ENCODE measurements at places on chromosomes 6 and 20. TPM values are rescaled to one million over a fixed set of nuclear protein-coding genes. Genes with fewer than 3 reads are reported as not detected.

Gene MCCD1
- not detected for total RNA-seq

Gene PNLDC1
- 0.39 TPM for total RNA-seq

Gene CGA
- total RNA-seq, result not detected

Gene DNAH8
- total RNA-seq, result 0.11 TPM

- H3K4me1 ChIP-seq, result peaks cover 7% of the 10 kb centered on the region
- no peak for DNase-seq
- H3K4me3 ChIP-seq, result no peak overlapping the region
- H3K27me3 ChIP-seq, result no peaks in the 10 kb centered on the region
Observed at GRCh38 chr20:36883977-36884535, 8.1 kb downstream of the TLDC2 start.

DNA sequence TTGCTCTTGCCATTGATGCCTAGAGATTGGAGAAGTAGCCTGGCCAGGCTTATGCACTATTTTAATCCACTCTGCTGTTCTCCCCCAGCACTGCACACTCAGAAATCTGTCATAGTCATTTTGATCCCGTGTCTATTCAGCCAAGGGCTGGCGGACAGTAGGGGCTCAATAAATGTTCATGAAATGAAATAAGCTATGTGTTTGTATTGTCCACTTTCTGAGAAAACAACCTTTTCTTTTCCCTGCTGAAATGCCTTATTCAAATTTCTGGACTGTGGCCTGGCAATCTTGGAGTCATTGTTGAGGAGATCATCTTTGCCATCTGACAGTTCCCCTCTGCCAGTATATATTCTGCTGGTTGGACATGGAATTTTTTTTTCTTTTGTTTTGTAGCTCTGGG lies 550.4 kb upstream of the MAP3K7 start:
- no peaks in the 10 kb centered on the region for H3K27me3 ChIP-seq
- H3K4me1 ChIP-seq, result no peaks in the 10 kb centered on the region
- no peak overlapping the region for H3K4me3 ChIP-seq
- H3K27ac ChIP-seq, result no peak overlapping the region
- no peak for DNase-seq
- H3K36me3 ChIP-seq, result no peaks in the 10 kb centered on the region

DNA sequence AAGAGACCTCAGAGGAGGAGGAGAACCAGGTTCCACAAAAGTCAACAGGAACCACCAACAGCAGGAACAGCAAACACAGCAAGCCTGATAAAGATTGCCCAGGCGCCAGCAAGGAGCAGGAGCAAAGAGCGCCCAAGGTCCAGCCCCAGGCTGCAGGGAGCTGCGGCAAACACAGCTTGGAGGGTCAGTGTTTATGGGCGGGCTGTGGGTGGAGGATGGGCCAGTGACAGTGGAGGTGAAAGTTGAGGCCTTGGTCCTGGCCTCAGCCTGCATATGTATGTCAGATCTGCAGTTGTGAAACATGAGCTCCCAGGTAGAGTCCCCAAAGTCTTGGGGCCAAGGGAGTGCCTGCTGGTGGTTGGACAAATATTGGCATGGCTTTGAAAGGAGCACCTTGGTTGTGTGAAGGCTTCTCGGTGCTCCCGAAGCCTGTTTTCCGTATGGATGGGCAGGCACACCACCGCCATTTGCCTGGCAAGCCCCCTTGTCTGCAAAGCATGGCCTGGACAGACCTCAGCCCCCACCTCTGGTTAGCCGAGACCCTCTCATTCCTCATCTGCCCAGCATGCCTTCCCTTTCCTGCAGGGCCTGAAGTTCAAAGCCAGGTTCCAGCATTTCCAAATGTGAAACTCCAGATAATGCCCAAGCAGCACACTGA lies 2.0 kb upstream of the CAPN11 start:
- no peak overlapping the region for H3K27ac ChIP-seq
- H3K4me1 ChIP-seq, result peaks cover 2% of the 10 kb centered on the region
- no peaks in the 10 kb centered on the region for H3K27me3 ChIP-seq
- no peaks in the 10 kb centered on the region for H3K36me3 ChIP-seq
- DNase-seq, result no peak
- no peak overlapping the region for H3K4me3 ChIP-seq

DNA sequence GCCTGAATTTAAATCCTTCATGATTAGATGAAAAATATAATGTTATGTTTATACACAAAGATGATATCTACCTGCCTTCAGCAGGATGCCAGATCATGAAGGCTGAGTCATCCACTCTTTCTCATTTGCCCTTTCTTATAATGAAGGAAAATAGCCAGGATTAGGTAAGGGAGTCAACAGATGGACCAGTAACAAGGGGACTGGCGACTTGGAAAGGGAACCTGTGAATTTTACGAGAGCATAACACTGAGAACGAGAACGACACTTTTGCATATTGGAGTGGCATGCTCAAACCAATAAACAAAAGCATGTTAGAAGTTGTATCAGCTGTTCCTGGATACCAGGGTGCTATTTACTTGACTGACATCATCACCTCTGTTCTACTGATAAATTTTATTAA lies 154.0 kb downstream of the LAMP5 start:
- H3K4me1 ChIP-seq, result no peaks in the 10 kb centered on the region
- H3K27ac ChIP-seq, result no peak overlapping the region
- H3K27me3 ChIP-seq, result no peaks in the 10 kb centered on the region
- H3K4me3 ChIP-seq, result no peak overlapping the region
- no peaks in the 10 kb centered on the region for H3K36me3 ChIP-seq

- peak overlapping the region; percentile 58 for H3K4me3 ChIP-seq
- H3K27ac ChIP-seq, result peak overlapping the region; percentile 18
- H3K27me3 ChIP-seq, result no peaks in the 10 kb centered on the region
- DNase-seq, result no peak
- no peaks in the 10 kb centered on the region for H3K36me3 ChIP-seq
Observed at GRCh38 chr20:33686984-33687366, 790 bp upstream of the E2F1 start.

DNA sequence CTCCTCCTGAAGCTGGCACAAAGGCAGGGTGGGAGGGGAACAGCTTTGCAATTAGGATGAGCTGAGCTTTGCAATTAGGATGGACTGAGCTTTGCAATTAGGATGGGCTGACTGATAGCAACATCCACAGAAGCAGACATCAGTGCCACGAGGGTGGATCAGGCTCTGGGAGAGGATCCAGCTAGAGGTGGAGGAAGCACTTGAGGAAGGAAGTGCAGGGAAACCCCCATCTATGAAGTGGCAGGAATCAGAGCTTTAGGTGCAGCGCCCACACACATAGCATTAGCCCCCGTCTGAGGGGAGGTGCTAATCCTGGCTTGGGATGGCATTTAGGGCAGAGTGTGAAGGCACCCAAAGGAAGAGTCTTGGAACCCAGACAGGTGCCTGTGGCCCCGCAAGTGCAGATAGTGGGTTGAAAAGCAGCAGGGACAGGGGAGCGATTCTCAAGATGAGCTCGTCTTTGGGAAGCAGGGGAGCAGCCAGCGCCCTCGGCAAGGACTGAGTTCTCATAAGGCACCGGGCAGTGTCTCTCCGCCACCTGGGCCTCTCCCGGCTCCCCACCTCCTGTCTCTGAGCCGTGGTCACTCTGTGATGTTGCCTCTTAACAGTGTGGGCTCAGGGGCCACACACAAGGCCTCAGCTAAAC lies 12.0 kb upstream of the THBS2 start:
- no peak overlapping the region for H3K4me3 ChIP-seq
- H3K36me3 ChIP-seq, result no peaks in the 10 kb centered on the region
- H3K27me3 ChIP-seq, result no peaks in the 10 kb centered on the region
- no peaks in the 10 kb centered on the region for H3K4me1 ChIP-seq
- DNase-seq, result no peak

All from CD8-positive, alpha-beta memory T cell (primary cell).